WTC11 (cell line): ENCODE measurements at places on chromosomes 16 and 17.

DNA sequence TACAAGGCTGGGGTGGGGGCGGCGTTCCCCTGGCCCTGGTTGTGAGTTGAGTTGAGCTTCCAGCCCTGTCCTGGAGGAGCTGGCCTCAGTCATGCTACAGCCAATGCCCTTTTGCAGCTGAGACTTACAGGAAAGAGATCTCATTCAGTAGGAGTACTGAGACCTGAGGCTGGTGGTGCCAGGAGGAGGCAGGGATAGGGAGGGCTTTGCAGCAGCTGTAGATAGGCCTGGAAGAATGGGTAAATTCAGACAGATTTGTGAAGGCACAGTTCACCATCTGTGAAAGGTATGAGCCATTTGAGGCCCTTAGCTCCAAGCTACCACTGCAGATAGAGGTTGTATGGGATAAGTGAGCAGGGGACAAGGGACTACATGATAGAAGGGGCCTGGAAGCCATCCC, 5.6 kb downstream of the STX4 start:
- DNase-seq, result no peak

DNA sequence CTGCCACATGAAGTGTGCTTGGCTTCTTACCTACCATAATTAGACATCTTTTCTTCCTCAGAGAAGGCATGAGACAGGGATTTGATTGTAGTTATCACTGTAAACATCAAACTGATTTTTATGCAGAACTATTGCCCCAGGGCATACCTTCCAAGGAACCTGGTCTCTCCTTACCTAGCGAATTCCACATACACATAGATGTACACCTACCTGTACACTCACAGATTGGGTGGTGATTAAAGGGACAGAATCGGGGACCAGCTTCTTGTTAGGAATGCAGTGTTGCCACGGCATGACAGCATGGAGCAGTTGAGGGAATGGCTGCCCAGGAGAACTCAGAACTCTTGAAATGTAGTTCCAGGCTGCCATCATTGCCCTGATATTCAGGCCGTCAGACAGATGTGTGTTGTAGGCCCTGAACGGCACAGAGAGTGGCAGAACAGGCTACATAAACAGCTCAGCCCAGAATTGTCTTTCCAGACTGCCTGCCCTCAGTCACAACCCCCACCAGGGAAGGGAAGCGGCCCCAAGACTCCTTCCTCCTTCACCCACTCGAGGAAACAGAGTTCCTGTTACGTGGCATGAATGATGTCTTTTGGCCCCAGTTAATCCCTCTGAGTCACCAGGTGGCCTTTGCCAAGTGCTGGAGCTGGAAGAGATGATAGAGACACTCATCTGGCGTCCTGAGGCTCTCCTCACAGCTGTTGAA, 17.8 kb upstream of the NAGLU start:
- DNase-seq, result no peak

GRCh38 chr17:27569257-27569722, 61.7 kb upstream of the LGALS9 start:
- DNase-seq, result peak; percentile 84

DNA sequence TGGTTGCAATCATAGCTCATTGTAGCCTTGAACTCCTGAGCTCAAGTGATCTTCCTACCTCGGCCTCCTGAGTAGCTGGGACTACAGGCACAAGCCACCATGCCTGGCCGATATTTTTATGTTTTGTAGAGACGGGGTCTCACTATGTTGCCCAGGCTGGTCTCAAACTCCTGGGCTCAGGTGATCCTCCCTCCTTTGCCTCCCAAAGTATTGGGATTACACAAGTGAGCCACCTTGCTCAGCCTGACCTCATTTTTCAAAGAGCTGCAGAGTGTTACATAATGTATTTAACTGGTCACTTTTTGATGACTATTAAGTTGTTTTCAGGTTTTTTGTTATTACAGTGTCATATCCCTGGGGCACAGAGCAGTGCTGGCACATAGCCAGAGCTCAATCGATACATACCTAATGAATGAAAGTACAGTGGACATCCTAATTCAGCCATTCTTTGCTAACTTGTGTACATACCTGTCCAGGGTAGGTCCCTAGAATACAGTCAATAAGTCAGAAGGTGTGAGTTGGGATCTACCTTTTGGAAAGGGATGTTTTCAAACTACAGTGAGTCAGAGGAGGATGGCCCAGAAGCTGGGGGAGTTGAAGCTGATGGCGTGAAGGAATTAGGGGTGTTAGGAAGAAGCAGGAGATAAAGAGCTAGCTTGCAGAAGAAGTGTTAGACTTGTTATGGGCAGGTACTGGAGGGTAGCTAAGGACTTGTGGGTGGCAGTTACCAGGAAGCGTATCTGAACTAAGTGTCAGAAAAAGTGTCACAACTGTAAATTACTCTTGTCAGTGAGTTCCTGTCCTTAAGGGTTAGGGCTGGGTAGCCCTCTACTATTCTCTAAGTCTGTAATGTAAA, 20.1 kb upstream of the CYLD start:
- DNase-seq, result no peak

- no peak for DNase-seq
Measured at GRCh38 chr16:57373117-57373947, 1.0 kb downstream of the CX3CL1 start.

- no peak for DNase-seq
Measured at GRCh38 chr16:66850115-66850815, 6.1 kb downstream of the CA7 start.

GRCh38 chr17:35087731-35088355, 24.3 kb upstream of the RFFL start:
- DNase-seq, result no peak

DNA sequence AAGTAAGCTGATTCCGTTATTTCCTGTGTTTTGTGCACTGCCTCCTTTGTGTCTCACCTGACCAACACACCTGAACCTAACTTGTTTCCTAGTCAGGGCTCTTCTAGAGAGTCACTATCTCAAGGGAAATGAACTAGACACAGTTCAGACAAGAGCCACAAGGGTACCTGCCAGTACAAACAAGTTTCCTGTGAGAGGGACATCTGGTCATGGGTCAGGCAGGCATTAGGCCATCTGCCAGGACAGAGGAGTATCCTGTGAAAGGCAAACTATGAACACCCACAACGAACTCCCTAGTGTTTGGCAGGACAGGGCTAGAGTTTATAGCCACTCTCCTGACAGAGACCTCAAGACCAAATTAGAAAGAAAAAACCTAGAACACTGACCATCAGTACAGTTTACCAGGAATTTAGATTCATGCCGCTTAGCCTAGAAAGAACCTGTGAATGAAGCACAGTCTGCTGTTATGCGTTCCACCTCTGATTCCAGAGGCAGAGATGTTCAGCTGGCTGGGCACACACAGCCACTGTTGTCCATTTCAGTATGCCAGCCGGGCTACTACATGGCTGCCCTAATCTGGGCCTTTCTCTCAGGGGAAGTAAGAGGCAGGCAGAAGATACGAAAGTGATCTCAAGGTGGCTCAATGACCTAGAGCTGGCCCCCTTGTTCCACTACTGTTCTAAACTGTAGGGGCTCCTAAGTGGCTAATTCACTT, 20.7 kb upstream of the GLG1 start:
- DNase-seq, result no peak

DNA sequence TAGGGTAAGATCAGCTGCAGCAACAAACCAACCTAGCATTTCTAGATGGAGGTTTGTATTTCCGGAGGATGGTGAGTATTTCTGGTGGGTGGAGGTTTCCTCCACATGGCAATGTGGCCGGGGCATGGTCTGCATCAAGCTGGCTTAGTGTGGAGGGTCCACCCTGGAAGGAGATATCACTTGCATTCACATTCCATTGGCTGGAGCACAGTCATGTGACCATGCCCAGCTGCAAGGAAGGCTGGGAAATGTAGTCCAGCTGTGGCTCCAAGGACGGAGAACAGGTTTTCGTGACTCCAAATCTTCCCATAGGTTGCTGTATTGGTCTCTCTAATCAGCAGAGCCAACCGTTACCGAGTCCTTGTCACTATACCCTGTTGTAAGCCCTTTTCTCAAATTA, 68.7 kb downstream of the RAI1 start:
- peak; percentile 86 for DNase-seq

GRCh38 chr16:13298666-13299065, 397.3 kb downstream of the SHISA9 start:
- DNase-seq, result peak; percentile 22

- DNase-seq, result no peak
Measured at GRCh38 chr16:30095166-30096078, 591 bp downstream of the YPEL3 start.

GRCh38 chr16:2739625-2740430, 12.6 kb upstream of the SRRM2 start:
- no peak for DNase-seq

GRCh38 chr16:57175896-57176295, 9.9 kb downstream of the PSME3IP1 start:
- DNase-seq, result no peak

- no peak for DNase-seq
Measured at GRCh38 chr16:67748834-67749233, 29.7 kb upstream of the GFOD2 start.

DNA sequence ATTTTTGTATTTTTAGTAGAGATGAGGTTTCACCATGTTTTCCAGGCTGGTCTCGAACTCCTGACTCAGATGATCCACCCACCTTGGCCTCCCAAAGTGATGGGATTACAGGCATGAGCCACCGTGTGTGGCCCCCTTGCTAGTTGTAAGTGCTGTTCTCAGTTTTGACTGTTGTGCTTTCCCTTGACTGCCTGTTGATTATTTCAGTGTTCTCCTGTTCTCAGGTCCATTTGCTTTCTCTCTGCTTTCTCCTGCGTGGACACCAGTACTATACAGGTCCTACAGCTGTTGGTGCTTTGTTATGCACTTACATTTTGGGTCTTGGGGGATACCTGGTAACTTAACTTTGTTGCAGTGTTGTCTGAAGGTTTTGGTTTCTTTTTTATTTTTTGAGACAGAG, 8.2 kb downstream of the CASC3 start:
- no peak for DNase-seq

DNA sequence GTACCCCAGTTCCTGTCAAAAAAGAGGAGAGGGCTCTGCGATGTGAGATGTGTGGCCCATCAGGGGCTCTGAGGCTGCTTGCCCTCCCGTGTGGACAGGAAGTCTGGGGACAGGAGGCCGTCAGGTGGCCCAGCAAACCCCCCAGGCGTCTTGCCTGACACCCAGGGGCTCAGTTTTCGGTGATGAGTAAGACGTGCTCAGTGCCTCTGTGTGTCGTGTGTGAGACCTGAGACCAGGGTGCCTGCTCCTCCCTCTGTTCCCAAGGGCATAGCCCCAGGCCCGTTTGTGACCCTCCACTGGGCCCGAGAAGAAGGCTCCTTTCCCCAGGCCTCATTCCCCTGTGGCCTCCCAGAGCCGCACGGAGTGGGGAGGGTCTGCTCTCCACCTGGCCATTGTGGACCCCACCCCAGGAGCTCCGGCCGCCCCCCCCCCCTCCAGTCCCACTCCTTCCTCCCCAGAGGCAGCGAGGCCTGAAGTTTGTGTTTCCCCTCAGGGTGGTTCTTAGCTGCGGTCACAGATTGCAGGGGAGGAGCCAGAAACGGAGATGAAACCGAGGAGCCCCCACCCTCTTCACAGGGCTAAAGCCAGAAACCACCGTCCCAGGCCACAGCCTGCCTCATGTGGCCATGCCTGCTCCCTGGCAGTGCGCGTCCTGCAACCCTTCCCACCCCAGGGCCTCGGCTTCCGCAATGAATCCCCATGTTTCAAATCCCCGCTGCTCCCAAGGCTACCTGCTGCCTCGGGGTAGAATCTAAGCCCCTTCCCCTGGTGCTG, 4.9 kb upstream of the ACTG1 start:
- DNase-seq, result no peak

DNA sequence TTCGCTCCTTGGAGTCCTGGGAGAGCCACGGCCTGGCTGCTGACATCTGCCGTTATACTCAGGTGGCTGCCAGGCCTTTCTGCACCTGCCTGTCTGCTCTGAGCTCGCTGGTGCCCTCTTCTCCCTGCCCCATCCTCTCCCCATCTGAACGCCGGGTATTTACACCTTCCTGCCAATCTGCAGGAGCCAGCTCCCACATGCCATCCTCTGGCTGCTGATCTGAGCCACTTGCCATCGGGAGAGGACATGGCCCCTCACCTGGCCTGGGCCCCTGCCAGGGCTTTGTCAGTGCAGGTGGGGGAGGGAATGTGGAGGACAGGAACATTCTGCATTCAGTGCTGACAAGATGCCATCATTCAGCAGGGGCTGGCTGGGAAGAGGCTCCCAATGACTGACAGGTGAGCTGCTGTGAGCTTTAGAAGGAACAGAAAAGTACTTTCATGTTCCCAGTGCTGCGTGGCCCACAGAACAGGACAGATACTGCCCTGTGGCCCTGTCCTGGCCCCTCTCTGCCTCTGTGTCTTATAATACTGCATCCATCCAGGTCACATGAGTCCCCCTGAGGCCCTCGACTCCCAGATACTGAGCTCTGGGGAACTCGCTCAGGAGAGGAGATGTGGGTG, 96.3 kb upstream of the ZNF469 start:
- no peak for DNase-seq

DNA sequence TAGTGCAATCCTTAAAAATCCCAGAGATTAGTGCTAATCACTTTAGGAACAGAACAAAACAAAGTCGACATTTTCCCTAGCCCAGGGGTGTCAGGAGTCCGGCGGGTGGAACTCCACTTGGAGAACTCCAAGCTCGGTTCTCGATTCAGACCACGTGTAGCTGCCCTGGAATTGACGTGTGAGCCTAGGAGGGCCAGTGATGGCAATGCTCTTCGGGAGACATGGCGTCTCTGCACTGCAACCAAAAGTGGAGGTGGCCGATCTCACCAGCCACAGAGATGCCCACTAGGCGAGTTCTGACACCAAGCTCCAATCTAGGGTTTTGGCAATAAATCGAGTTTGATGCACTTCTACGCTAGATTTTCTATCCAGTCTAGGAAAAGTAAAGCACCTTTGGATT, 17.6 kb downstream of the MAP1LC3B start:
- DNase-seq, result no peak

- no peak for DNase-seq
Measured at GRCh38 chr17:77833769-77834168, 124.7 kb upstream of the TNRC6C start.

DNA sequence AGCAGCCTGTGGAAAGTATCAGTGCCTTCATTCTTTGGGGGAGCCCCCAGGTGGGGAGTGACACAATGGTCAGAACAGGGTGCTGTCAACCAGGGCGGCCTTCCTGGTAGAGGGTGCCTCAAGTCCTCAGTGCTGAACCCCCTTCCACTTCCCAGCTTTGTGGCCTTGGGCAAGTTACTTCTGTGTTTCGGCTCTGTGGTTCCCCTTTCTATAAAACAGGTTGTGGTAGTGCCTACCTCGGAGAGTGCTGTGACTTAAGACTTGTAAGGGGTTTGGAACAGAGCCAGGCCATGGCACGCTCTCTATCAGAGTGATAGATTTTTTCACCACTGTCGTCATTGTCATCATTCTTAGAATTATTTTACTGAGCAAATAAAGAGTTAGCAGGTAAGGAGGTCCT, 141.1 kb downstream of the CCDC182 start:
- no peak for DNase-seq

- no peak for DNase-seq
Measured at GRCh38 chr16:81456523-81457325, 12.1 kb downstream of the CMIP start.

GRCh38 chr16:85913141-85913601, 14.2 kb downstream of the IRF8 start:
- no peak for DNase-seq
